HCT116 (cell line): ENCODE measurements at places on chromosomes 7 and 10.

GRCh38 chr10:98323221-98324164, 55.5 kb upstream of the LOXL4 start:
- peak; percentile 83 for DNase-seq

DNA sequence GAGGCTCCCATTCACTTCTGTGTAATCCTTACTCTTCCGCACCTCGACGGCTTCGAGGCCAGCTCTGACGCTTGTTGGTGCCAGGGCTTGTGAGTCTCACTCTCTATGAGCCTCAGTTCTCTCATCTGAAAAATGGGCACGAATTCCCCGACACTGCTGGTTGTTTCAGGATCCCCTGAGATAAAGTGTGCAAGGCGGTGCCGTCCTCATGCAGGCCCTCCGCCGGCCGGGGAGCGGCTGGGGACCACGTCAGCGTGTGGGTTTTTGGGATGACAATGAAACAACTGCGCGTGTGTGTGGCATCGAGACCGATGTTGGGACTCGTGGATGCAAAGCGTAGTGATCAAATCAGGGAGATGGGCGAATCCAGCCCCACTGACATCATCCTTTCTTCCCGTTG, 75.6 kb downstream of the FOXL3 start:
- DNase-seq: no peak

DNA sequence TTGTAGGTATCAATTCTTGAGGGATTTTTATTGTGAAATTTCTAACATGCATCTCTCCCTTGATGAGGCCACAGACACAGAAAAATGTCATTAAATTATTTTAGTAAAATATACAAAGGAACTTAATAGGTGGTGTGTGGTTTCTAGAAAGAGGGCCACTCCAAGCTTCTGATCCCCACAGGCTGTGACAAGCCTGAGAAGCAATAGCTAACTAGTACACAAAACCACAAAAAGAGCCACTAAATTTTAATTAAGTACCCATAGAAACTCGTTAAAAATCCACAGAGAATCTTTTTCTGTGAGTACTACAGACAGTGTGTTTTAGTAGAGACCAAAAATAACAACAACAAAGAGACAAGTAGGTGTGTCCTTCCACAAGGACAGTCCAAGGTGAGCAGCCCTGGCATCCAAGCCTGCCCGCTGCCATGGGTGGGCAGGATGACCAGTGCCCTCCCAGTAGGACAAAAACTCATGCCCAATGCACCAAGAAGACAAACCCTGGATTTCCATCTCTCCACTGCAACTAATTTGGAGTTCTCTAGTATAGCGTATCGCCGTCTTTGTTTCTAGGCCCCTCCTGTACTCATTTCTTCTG, 81.0 kb downstream of the RNF216 start:
- DNase-seq: no peak

GRCh38 chr10:22615819-22616499, 98.4 kb downstream of the PIP4K2A start:
- no peak for DNase-seq

GRCh38 chr7:43394441-43395130, 188.3 kb upstream of the STK17A start:
- no peak for DNase-seq

GRCh38 chr7:95899919-95900513, 127.7 kb downstream of the DYNC1I1 start:
- DNase-seq: no peak

- DNase-seq: no peak
Measured at GRCh38 chr7:542713-543500, 23.3 kb upstream of the PDGFA start.

DNA sequence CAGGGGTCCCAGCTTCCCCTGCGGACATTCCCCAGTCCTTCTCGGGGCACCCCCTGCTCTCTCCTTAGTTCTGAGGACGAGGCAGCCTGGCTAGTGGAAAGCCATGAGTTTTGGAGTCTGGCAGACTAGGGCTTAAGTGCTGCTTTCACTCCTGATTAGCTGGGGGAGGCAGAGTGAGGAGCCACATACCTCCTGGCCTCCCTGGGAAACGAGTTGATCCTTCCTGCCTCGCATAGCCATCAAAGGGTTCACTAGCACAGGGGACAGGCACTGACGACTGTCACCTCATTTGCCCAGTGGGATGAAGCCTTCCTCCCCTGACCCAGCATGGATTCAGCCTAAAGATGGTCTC, 402.5 kb downstream of the RPS24 start:
- DNase-seq: no peak

GRCh38 chr10:80070057-80070456, 8.4 kb upstream of the TMEM254 start:
- no peak for DNase-seq

DNA sequence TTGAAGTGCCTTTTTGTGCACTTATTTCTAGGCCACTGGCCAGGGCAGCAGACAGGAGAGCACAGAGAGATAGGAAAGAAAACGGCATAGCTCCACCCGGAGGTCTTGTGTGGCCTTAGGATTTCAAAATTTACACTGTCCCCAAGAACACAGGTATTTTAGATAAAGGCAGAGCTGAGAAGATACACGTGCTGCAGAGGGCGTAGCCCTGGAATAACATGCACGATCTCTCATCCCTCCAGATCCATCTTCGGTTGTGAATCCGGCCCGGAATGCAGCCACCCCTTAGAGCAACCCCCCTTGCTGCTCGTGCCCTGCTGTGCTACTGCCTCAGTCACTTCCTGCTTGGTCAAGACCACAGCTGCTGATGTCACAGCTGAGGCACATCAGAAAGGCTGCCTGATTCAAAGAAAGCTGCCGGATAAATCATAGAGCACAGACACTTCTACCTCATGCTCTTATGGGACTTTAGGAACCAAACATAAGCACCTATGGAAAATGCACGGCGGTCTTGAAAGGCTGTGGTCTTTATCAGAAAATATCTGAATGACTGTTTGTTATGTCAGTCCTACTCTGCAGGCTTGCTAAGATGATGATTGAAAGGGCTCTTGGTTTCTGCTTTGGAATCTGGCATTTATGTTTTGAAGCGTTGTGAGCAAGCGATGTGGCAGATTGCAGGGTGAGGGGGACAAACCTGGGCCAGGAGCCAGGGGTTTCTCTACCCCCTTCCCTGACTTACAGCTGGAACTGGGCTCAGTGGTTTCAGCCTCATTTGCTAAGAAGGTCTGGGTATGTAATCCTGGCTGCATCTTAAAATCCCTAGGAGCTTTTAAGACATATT, 152.0 kb downstream of the SVIL start:
- no peak for DNase-seq

- no peak for DNase-seq
Measured at GRCh38 chr10:114698271-114699061, 40.4 kb upstream of the ABLIM1 start.

GRCh38 chr10:35124540-35124939, 2.1 kb upstream of the CREM start:
- no peak for DNase-seq

DNA sequence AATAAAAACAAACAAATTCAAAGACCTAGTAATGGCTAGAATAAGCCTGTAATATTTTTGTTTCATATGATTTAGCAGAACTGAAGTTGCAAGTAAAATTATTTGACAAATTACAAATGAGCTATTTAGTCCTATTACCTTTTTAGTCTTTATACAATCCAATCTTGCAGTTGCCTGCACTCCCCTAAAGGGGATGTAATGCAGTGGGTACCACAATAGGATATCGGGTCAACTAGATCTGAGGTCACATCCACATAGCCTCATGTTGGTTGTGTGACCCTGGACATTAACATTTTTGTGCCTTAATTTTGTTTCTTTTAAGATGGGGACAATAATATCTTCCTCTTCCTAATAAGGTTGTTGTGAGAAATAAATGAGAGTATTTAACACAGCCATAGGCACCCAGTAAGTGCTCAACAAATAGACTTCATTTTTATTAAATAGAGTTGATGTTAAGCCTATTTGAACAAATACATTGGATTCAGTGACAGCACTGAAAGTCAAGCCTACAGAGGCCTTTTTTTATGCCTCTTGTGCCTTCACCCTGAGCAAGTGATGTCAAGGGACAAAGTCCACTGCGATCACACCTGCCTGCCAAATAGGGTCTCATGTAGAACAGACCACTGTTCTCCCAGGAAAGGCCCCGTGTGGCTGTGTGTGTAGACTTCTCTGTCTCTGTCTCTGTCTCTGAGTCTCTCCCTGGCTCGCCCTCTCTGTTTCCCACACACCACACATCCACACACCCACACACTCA, 124.8 kb downstream of the EVX1 start:
- DNase-seq: no peak

DNA sequence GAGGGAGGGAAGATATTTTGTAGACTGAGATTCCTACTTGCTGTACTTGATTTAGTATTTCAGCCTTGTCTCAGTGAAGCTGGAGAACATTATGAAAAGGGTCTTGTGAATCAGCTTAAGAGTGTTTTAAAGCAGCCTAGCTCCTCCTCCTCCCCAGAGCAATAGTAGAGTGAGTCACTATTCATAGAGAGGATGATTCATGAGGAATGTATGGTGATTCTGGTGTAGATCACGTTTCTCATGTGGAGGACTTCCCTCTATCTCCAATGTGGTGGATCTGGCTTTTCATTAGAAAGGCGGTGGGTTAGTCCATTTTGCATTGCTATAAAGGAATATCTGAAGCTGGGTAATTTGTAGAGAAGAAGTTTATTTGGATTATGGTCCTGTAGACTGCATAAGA, 340.1 kb upstream of the CHRM2 start:
- no peak for DNase-seq

DNA sequence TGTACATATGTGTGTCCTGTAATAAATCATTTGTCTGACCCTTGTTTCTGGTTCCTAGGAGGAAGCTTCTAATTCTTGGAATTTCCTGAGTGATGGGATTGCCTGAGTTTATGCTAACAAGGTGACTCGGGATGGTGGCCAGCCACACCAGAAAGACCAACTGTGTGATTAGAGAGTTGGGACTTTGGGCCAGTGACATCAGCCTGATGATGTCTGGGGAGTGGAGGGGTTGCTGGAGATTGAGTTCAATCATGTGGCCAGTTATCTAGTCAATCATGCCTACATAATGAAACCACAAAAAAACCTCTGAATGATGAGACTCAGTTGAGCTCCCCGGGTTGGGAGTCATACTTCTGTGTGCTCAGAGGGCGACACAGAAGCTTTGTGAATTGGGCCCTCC, 23.5 kb upstream of the CARD11 start:
- DNase-seq: no peak

DNA sequence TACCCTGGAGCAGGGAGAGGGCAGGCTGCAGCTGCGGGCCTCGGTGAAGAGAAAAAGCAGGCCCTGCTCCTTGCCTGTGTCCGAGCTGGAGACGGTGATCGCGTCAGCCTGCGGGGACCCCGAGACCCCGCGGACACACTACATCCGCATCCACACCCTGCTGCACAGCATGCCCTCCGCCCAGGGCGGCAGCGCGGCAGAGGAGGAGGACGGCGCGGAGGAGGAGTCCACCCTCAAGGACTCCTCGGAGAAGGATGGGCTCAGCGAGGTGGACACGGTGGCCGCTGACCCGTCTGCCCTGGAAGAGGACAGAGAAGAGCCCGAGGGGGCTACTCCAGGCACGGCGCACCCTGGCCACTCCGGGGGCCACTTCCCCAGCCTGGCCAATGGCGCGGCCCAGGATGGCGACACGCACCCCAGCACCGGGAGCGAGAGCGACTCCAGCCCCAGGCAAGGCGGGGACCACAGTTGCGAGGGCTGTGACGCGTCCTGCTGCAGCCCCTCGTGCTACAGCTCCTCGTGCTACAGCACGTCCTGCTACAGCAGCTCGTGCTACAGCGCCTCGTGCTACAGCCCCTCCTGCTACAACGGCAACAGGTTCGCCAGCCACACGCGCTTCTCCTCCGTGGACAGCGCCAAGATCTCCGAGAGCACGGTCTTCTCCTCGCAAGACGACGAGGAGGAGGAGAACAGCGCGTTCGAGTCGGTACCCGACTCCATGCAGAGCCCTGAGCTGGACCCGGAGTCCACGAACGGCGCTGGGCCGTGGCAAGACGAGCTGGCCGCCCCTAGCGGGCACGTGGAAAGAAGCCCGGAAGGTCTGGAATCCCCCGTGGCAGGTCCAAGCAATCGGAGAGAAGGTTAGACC, 138.0 kb upstream of the STK17A start:
- no peak for DNase-seq

DNA sequence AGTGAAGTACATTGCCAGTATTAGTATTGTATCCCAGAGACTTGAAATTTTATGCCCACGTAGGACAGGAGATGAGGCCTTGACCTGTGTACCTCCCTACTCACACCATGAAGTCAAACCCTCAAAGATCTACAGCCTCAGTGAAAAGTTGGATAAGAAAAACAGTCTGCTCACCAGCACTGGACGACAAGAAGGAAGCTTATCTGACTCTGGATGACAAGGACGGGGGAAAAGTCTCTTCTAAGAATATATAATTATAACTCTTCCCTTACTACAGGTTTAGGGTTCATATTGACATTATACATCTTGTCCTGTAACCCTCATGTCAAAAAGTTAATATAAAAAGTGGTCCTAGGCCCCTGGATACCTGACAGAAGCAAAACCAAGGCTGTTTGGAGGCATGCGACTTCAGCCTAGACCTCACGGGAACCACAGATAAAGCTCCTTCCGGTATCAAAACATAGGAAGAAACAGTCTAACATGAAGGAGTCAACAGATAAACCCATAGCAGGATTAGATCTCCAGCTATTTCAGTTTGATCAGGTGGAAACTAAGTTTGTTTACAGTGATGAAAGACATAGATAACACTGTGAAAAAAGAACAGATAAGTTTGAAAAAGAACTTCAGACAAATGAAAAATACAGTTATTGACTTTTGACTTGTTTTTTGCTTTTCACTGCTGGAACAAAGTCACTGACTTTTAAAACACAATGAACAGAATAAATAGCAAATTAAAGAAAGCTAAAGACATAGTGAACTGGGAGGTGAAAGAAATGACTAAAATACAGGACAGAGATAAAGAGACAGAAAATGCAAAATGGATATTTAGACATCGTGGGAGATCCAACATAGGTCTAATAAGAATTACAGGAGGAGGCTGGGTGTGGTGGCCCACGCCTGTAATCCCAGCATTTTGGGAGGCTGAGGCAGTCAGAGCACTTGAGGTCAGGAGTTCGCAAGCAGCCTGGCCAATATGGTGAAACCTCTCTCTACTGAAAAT, 145.9 kb downstream of the PHTF2 start:
- no peak for DNase-seq

DNA sequence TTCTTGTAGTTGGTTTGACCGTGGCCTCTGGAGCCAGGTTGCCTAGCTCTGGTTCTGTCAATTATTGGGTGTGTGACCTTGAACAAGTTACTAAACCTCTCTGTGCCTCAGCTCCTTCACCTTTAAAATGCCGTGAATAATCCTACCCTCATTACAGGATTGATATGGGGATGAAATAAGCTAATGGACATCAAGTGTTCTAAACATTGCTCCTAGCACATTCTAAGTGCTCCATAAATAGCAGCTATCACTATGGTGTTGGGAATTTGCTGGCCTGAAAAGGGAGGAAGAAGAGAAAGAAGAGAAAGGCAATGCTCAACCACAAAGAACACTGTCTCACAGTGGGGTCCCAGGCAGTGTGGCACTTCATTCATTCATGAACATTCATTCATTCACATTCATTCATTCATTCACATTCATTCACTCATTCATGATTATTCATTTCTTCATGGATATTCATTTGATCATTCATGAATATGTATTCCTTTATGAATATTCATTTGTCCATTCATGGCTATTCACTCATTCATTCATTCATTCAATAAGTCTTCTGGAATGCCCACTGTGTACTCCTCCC, 38.8 kb downstream of the TMEM130 start:
- no peak for DNase-seq
